ENCODE measurements at places on chromosomes 7 and 10.

- no peak for DNase-seq
Measured at GRCh38 chr10:21487416-21488180, 37.9 kb downstream of the SKIDA1 start.

GRCh38 chr10:114035791-114036190, 7.9 kb upstream of the ADRB1 start:
- DNase-seq: no peak

- no peak for DNase-seq
Measured at GRCh38 chr10:98417481-98417959, 2.5 kb upstream of the PYROXD2 start.

DNA sequence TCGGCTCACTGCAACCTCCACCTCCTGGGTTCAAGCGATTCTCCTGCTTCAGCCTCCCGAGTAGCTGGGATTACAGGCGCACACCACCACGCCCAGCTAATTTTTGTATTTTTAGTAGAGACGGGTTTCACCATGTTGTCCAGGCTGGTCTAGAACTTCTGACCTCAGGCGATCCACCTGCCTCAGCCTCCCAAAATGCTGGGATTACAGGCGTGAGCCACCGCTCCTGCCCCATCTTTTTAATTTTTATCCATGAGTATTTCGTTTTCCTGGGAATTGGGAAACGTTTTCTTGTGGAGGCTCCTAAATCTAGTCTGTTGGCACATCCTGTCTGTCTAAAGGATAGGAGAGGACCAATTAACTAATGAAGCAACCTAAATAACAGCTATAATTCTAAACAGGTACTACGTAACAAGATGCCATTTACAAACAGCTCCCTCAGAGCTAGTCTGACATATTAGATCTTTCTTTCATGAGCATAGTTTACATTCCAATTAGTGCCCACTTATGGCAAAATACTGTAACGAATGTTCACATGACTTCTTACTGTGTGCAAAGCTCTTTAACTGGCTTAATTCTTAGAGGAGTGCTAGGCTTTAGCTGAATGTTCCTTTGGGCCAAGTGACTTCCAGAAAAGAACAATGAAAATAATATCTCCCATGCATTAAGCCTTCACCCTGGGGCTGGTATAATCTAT, 151.0 kb upstream of the YAE1 start:
- no peak for DNase-seq

- no peak for DNase-seq
Measured at GRCh38 chr10:93711891-93712290, 9.5 kb upstream of the FRA10AC1 start.

- DNase-seq: no peak
Measured at GRCh38 chr7:131196803-131197202, 130.9 kb upstream of the MKLN1 start.

- DNase-seq: no peak
Measured at GRCh38 chr7:129014501-129015101, 40.3 kb downstream of the TNPO3 start.

- no peak for DNase-seq
Measured at GRCh38 chr7:25857376-25858067, 294.5 kb upstream of the NFE2L3 start.

DNA sequence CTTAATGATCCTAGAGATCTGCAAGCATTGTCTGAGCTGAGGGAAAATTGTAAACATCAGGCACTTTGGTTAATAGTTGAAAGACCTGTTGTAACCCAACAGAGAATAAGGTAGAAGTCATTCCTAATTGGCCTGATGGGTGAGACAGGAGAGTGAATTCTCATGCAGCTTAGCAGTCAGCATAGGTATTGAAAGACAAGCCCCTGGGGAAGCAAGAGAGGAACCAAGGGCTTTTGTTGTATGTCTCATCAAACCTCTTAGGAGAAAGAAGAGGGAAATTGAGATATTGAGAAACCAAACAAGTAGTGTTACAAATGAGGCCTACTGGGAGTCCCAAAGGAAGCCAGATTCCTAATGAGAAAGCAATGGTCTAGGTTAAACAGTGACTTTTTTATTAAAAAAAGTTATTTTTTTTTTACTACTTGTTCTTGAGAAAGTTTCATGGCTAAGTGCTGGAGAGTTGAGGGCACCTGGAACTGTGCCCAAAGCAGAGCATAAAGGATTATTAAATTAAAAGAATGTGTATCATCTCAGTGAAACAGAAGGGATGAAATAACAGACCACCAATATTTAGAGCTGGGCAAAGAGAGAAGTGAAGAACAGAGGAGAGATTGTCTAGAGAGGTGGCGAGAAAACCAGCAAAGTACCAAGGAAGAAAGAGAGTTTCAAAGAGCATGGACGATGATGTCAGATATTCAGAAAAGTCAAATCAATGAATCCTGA, 168.9 kb downstream of the CDK14 start:
- DNase-seq: no peak

GRCh38 chr7:124667312-124668153, 98.1 kb downstream of the GPR37 start:
- DNase-seq: peak; percentile 57

DNA sequence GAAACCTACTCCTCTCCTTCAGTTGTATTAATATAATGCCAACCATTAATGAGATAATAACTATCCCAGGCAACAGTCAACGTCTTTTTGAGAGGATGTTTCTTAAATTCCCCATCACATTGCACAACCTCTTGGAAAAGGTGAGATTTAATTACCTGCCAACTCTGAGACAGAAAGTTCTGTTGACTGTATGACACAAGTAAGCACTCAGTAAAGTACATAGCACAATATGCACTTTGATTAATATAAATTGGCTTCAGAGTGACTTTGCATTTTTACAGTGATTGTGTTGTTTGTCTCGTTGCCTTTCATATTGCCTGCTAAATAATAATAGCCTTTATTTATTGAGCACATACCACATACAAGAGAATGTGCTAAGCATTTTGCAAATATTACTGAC, 46.7 kb downstream of the CAV1 start:
- no peak for DNase-seq

- no peak for DNase-seq
Measured at GRCh38 chr10:117646718-117647117, 104.2 kb downstream of the EMX2 start.

- no peak for DNase-seq
Measured at GRCh38 chr7:112678626-112679025, 111.6 kb downstream of the TMEM168 start.

DNA sequence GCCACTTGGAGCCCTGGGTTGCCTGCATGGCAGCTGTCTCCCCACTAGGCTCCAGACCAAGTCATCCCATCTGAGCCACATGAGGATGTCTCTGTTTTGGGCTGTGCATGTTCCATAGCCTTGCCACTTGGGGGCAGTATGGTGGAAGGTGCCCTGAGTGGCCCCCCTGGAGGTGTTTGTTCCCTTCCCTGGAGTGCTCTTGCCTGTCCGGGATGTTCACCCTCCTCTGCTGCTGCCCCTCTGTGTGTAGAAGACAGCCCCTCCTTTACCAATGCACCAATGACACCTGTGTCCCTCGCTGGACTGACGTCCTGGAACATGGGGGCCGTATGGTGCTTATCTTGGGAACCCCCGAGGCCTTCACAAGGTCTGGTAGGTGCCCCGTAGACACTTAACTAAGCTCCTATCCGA, 100.2 kb downstream of the ACTR3B start:
- peak; percentile 6 for DNase-seq

DNA sequence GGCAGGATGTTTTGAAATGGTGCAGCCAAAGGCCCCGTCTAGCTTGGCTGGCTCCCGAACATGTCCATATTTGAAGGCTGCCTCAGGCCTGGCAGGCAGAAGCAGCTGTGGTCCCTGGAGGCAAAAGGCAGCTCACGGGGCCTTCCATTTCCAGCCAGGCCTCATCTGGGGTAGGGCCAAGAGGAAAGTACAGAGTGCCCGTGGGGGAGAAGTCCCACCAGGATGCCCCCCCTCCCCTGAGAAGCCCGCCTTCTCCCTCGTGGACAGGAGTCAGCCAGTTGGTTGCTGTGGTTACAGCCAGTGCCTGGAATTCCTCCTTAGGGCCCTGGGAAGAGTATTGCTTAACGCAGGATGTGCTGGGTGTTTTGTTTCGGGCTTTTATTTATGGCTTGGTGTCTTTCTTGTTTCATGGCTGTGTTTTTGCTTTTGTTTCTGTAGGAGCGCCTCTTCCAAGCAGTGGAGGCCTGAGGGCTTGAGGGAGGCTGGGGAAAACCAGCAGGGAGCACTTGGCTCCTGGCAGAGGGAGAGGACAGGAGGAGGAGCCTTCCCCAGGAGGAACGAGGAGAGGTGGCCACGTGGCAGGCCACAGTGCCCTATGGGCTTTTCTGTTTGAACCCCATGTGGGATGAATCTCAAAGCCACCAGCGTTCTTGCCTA, 45.4 kb downstream of the CHST3 start:
- no peak for DNase-seq

- peak; percentile 84 for DNase-seq
Measured at GRCh38 chr10:4663162-4663992, 162.6 kb upstream of the AKR1E2 start.

DNA sequence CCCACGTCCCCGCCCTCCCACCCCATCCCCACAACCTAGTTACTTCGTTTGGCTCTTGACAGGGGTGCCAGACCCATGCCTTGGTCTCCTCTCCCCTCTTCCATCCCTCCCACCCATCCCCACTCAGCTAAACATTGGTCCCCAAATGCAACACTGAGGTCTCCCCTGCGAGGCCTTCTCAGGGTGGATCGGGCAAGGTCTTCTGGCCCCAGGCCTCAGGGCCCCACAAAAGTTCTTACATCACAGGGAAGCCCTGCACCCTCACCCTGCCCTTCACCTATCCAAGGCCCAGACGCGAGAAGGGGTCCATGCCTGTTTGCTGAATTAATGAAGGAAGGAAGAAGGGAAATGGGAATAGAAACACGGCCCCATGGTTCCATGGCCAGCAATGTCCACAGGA, 32.0 kb downstream of the TNS3 start:
- no peak for DNase-seq

DNA sequence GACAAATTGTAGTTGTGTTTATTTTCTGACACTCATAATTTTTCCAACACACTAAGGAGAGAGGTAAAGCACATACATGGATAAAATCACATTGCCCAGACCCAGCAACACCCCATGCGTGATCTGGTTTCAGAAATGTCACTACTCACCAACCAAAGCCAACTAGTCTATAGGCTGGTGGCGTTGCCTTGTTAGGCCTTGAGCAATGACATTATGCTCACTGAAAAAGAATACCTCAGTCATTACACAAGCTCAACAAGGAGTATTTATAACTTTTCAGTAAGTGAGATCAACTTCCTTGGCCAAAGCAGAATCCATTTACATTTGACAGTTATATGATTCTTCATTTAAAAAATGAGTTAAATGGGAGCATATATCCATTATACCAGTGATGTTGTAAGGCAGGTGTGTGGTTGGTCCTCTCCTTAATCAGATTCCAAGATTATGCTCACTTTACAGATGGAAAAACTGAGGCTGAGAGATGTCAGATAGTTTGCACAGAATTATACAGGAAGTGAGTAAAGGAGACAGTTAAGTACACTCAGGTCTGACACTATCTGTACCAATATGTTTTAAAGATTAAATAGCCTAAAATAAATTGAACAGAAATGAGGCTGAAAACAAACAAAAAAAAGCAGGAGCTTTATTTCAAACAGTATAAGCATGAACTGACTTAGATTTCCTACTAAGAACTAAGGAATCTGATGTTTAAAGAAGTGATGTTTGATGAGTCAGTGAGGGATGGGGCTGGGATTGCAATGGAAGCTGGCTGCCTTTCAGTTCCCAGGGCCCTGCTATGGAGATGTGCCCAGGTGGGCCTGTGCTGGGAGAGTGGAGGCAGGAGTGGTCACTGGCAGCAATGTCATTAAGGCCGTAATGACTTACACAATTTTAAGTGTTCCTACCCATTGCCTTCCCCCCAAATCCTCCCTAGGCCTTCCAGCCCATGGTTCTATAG, 118.3 kb downstream of the RAPGEF5 start:
- DNase-seq: no peak

Data from OCI-M1 (cell line).